ENCODE measurements at places on chromosomes 6 and 20.

GRCh38 chr6:120137492-120137891 lies 787.9 kb upstream of the MAN1A1 start:
- no peak for DNase-seq

- DNase-seq: no peak
Observed at GRCh38 chr6:42078386-42078785, 28.1 kb downstream of the TAF8 start.

GRCh38 chr20:53737396-53738038 lies 143.9 kb upstream of the ZNF217 start:
- no peak for DNase-seq

- no peak for DNase-seq
Observed at GRCh38 chr6:41967312-41968287, 26.0 kb upstream of the CCND3 start.

GRCh38 chr6:30200551-30201281 lies 12.5 kb downstream of the TRIM26 start:
- peak; percentile 71 for DNase-seq

- DNase-seq: no peak
Observed at GRCh38 chr6:134875367-134875766, 74.5 kb downstream of the ALDH8A1 start.
